Activated CD8-positive, alpha-beta T cell treated with anti-CD3 and anti-CD28 coated beads for 36 hours (primary cell): ENCODE measurements at places on chromosomes 12 and 14. TPM values are rescaled to one million over a fixed set of nuclear protein-coding genes. Genes with fewer than 3 reads are reported as not detected.

GRCh38 chr14:75280291-75280830, 1.7 kb downstream of the FOS start:
- no peak for DNase-seq

The CYP46A1 gene
- total RNA-seq: 0.16 TPM

DNA sequence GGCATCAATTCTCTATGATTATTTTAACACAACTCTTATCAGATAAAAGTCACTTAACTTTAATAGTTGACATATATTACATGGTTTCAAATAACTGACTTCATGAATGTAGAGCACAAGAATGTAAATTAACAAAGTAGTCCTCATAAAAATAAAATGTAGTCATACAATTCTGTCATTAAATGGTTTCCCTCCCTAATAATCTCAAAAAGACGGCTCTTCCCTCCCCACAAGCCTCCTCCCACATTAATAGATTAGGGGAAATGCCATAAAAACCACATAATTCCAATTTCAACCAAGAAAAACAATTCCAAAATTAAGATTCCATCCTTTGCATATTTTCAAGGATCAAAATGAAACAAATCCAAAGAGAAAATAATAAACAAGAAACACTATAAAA, 36.7 kb downstream of the SPTLC2 start:
- no peak for DNase-seq

DNA sequence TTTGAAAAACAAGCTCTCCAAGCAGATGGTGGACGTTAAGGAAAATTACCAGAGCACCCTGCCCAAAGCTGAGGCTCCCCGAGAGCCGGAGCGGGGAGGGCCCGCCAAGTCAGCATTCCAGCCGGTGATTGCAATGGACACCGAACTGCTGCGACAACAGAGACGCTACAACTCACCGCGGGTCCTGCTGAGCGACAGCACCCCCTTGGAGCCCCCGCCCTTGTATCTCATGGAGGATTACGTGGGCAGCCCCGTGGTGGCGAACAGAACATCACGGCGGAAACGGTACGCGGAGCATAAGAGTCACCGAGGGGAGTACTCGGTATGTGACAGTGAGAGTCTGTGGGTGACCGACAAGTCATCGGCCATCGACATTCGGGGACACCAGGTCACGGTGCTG, 62.4 kb downstream of the NTF3 start:
- DNase-seq: no peak

The ADAMTS20 gene
- not detected for total RNA-seq

DNA sequence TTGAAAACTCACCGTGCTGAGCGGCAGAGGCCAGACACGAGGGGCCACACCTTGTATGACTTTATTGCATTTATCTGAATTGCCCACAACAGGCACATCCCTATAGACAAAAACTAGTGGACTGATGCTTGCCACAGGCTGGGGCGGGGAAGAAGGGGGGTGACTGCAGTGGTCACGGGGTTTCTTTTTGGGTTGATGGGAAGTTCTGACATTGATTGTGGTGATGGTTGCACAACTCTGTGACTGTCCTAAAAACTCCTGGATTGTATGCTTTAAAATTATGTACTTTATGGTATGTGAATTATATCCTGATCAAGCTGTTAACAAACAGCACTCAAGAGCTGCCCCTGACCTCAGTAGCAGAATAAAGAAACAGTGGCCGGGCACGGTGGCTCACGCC, 25.7 kb downstream of the DHX37 start:
- DNase-seq: no peak

The NIN gene
- total RNA-seq: 71.9 TPM

The LPAR5 gene
- 8.1 TPM for total RNA-seq

The GARIN6 gene
- total RNA-seq: not detected
